ENCODE measurements at places on chromosomes 6 and 20.

- no peak for DNase-seq
Observed at GRCh38 chr6:145345094-145345493, 390.2 kb downstream of the EPM2A start.

DNA sequence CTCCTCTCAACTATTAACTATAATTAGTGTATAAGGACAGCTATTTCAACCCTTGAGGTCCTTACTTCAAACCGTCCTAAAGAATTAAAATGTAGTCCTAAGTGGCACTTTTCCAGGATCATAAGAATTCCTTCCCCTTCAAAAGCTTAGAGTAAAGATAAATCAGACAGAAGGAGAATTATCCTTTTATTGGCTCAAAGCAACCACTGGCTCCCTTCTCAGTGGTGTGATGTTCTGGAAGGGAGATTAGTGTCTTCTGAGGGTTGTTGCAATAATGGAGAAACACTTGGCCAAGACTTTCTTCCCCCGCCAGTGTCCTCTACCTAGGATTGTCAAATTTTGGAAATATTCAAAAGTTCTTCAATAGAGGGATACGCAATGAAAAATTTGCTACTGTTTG is 89.1 kb upstream of the PLEKHG1 start:
- DNase-seq: no peak

GRCh38 chr20:34316196-34316814 is 13.2 kb upstream of the AHCY start:
- DNase-seq: no peak

GRCh38 chr6:41705311-41705995 is 30.0 kb downstream of the TFEB start:
- no peak for DNase-seq

- no peak for DNase-seq
Observed at GRCh38 chr6:17957086-17957485, 30.3 kb downstream of the KIF13A start.

DNA sequence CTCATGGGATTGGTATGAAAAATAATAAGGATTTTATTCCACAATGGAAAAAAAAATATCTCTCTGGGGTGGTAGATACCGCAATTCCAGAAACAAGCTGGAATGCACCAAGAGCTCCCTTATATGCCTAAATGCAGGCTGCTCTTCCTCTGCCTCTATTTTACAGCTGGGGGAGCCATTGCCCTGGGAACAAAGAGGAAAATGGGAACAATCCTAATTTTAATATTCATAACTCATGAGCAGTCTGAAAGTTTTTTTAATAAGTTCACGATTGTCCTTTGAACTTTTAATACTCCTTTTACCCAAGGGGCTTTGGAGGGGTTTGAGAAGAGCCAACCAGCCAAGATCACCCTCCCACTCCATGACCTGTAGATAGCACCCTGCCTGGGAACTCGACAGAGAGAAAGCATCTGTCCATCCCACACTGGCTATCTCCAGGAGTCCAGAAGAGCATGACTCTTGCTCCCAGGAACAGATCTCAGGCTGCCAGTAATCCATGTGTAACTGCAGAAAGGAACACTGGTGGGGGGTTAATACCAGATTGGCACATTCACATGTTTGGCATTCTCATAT is 74.7 kb downstream of the CD83 start:
- no peak for DNase-seq

DNA sequence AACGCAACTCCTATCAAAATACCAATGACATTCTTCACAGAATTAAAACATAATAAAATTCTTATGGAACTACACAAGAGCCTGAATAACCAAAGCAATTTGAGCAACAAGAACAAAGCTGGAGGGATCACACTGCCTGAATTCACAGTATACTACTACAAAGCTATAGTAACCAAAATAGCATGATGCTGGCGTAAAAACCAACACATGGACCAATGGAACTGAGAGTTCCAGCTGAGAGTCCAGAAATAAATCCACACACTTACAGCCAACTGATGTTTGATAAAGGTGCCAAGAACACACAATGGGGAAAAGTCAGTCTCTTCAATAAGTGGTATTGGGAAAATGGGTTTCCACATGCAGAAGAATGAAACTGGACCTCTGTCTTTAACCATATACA is 6.9 kb downstream of the MLIP start:
- DNase-seq: no peak

DNA sequence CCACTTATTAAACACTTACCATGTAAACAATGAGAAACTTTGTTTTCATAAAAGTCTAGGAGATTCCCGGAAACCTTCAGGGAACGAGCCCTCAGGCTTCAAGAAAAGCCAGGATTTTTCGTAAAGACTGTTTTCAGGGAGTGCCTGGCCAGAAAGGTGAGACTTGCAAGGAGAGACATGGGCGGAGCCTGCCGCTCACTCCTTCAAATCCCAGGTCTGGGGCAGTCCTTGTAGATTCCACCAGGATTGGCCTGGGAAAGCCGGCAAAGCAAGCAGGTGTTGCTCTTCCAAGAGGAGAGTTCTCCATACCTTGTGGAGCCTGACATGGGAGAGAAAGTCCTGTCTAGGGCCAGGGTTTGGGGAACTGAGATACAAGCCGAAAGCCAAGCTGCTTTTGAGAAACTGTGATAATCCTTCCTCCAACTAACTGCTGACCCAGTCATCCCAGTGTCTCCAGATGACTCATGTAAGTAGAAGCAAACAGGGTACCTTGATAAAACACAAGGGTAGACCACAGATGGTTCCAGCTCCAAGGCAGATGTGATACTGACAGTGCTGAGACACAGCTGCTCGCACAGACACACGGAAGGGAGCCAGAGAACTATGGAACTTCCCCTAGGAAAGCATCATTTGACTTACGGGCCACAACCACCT is 69.4 kb upstream of the NAA20 start:
- no peak for DNase-seq

GRCh38 chr6:46895930-46896329 is 25.8 kb downstream of the ADGRF5 start:
- DNase-seq: no peak

DNA sequence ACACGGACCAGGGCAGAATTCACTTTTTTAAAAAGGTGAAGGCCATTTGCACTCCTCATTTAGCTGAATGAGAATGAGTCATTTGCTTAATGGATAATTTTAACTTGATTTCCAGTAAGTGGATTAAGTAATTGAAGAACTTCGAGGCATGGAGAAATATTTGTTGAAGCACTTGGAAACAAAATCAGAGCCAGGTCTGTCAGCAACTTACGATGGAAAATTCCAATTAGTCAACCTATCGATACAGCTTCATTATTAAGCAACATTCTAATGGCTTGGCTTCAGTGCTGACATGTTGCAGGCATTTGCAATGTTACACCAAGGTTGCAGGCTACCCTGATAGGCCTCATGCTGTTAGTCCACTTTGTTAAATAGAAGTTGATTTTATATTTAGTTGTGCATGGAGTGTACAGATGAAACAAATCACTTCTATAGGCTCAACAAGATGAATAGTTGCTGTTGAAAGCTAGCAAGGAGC is 423.5 kb upstream of the SLC35B3 start:
- no peak for DNase-seq

DNA sequence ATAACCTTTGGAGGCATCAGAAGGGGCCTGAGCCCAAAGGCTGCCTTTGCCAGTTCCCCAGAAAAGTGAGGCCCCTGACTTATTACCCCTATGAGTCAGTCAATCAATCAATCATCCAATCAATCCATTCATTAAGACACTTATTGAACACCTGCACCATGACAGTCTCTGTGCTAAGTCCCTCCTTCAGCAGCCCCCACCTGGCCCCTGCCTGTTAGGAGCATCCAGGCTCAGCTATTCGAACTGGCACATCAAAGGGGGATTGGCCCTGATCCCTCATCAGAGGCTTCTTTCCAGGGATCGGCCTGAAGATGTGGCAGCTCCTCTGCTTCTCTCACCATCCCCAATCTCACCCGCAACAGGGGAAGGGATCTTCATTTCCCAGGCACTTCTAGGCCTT is 27.7 kb upstream of the VEGFA start:
- no peak for DNase-seq

DNA sequence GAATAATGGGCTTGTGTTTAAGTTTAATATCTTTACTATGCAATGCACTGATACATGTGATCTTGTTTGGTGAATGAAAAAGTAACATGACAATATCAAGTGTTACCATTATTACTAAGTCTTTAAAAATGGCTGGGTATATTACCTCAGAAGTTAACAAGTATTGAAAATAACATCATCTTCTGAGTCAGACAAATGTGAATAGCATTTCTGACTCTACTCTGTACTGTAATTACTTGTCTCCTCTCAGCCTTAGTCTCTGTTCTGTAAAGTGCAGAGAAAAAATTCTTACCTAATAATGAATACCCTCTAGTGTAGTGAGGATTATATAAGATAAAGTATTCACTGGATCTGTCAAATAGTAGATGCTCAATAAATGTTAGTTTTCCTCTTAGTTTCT is 47.0 kb upstream of the GCLC start:
- no peak for DNase-seq

DNA sequence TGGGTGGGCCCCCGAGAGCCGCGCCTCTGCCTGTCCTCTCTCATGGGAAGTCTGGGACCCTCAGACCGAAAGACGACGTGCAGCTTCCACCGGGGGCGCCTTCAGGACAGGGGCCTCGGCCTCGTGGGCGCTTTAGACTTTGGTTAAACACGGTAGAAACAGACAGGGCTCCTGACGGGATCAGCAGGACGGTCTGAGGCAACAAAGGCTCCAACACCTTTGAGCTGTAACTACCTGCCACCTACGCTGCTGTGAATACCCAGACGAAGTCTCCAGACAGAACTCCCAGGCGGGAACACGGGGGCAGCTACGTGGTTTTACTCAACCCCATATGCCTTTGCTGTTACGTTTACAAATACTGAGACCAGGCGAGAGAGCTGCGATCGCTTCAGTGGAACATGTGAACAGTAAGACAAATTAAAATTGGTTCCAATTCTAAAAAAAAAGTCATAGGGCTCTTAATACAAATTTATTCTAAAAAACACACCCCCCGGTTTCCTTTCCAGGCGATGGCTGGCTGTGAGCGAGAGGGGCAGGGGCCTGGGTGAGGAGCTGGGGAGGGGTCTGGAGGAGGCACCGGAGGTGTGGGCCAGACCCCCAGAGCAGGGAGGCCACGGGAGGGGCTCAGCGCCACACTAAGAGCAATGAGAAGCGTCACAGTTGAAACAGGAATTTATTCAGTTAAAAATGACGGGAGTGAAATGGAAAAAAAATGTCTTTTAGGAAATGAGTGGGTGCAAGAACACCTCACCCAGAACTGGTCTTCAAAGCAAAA is 453.2 kb downstream of the QKI start:
- DNase-seq: no peak

DNA sequence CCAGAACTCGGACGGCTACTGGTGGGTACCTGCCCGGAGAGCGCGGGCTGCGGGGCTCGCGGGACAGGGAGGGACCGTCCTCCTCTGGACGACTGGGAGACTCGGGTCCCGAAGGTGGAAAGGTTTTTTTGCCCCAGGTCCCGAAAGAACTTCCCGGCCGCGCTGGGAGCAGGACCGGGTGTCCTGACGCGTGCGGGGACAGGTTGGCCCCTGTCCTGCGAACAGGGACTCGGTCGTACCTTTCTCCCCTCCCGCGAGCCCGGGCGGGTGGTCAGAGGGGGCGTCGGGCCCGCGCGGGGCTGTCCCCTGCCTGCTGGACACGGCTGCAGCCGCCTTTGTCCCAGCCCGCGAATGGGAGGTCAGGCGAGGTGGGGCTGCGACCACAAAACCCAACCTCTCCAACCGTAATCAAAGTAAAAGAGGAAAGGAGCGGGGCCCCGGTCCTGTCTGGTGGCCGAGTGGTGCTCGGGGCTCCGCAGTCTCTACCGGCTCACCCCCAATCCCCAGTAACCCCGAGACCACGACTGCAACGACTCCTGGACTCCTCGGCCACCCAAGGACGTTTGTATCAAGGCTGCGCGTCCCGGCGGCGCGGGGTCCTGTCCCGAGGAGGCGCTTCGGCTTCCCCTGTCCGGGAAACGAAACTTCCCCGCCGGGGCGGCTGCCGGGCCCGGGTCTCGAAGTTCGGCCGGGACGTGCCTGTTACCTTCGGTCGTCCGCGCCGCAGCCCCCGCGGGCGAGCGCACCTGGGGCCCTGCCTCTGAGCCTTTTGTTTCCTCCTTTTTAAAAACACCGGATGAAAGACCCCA is 798 bp downstream of the DSP start:
- DNase-seq: no peak

GRCh38 chr6:137413482-137413881 is 80.7 kb downstream of the OLIG3 start:
- no peak for DNase-seq

- DNase-seq: no peak
Observed at GRCh38 chr20:63766695-63767426, 27.3 kb downstream of the SLC2A4RG start.

DNA sequence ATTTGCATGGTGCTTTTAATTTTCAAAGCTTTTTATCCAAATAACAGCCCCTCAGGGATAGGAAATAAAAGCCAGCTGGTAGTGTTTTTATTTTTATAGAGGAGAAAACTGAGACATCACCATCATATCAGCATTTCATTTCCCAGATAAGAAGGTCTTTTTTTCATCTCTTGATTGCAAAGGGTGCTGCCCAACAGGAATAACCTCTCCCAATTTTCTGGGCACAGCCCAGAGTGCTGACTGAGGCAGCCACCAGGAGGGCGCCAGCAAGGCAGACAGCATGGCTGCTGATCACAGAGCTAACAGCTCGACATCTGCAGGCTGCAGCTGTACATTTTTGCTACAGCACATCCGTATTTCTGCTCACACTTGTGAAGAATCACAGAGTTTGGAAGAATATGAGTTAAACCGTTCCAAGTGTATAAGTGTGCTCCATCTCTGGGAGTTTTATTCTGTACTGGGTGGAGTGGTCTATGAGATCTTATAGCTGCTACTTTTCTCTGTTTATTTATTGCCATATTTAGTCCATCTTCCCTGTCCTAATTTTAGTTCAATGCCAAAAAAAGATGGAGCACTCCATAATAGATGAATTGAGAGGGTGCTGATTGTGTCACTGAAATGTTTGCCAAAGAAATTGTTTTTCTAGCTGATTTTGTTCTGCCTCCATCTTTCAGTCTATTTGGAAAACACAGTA is 85.5 kb upstream of the C20orf144 start:
- DNase-seq: peak; percentile 66

DNA sequence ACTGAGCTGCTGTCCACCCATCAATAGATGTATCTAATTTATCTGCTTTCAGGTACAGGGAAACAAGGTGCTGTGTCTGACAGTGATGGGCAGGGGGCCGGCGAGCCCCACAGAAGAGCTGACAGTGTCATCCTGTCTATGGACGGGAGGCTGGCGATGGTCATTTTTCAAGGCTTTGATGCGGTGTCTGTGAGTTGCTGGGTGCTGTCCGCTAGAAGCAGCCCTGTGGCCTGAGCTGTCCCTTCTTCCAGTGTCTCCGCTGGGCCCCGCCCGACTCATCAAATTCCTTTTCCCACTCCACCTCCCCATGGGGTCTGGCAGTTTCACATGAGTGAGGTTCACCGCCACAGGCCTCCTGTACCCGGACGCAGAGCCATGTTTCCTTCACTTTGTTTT is 161.4 kb upstream of the PMEPA1 start:
- no peak for DNase-seq

DNA sequence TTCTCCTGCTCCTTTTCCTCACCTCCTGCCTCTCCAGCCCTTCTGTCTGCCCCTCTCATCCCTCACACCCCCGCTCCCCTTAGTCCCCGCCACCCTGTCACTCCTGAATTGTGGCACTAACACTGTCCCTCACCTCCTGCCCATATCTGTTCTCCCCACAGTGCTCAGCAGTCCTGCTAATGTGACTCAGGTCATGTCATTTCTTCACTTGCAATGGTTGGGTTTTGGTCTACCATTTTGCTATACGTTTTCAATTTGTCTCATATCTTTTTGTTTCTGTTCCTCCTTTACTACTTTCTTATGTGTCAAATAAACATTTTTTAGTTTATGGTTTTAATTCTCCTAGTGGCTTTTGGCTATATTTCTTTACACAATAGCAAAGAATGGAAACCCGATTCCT is 1.3 kb upstream of the HLA-B start:
- DNase-seq: no peak

All from Ammon's horn (tissue), 1 donor.